Stimulated activated CD8-positive, alpha-beta memory T cell treated with anti-CD3 and anti-CD28 coated beads, Interleukin-7, amount 100 ng/mL, for 4 hours (primary cell): ENCODE measurements at places on chromosomes 1 and 21.
A peak's percentile ranks its signal among the peaks of the same experiment; 100 is the strongest.

DNA sequence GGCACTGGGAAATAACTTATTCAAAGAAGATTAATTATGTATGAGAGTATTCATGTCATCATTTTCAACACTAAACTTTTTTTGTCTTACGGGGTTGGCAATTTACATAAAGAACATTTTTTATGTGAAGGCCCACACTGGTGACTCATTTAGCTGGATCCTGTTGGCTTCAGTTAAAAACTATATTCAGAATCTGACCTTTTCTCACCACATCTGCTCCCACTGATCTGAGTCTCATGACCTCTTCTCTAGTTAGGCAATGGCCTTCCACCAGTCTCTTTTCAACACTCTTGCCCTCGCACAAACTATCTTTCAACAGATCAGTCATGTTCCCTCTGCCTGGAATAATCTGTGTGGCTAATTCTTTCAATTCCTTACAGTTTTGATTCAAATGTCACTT is 53.4 kb downstream of the TMPRSS15 start:
- no peak for DNase-seq

- DNase-seq: no peak
Measured at GRCh38 chr1:50423670-50424000, 392 bp upstream of the DMRTA2 start.

DNA sequence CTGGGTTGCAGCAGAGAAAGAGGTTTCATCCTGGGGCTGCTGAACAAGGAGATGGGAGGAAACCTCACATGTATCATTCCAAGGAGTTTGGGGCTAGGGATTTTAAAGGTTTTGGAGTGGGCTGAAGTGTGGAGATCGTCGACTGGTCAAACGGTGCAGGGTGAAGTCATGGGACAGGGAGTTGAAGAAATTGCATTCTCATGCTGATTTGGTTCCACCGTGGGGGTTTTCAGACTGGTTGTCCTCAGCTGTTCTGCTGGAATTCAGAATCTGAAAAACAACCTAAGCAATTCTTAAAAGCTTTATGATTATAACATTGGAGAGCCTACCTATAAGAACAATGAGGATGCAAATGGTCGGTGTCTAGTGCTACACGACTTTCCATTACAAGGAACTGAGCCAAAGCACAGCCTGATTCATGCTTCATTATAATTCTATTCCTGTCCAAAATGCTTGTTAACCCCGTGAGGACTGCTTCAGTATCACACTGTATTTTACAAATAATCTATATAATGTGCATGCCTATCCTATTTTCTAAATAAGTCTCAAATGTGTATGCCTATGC is 242.7 kb downstream of the TM2D1 start:
- DNase-seq: no peak

GRCh38 chr21:28397040-28397439 is 595.6 kb downstream of the LTN1 start:
- DNase-seq: no peak

GRCh38 chr1:53589043-53589887 is 130.1 kb downstream of the DMRTB1 start:
- no peak for DNase-seq

DNA sequence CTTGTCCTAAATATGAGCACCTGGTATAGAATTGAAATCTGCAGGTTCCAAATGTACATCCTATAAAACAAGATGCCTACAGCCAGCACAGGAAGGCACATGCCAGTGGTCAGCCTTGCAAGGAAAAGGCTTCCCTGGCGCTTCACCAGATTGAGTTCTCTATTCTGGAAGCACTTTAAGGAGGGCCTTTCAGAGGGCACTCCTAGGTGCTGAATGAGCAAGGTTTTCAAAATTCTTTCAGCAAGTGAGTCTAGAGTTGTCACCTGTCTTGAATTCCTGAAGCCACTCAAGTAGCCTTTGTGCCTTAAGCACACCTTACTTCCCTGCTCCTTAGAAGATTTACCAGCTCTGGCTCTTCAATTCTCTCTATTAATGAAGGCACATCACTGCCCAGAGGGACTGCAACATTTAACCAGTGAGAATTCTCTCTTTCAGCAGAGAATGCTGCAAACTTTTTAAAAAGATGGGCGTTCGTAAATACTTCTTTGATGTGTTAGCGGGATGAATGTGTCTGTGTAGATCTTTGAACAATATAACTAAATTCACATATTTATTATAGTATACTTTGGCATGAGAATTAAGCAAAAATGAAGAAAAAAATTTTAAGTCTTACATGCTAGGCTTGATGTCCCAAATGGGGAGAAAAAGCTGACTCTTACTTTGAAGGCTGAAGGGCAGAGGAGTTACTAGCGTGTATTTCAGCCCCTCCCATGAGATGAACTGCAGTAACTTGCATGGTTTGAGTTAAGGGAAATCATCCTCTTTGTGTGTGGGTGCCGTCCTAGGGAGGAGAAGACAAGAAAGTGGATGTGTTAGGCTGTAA is 162.0 kb downstream of the NTPCR start:
- DNase-seq: no peak

DNA sequence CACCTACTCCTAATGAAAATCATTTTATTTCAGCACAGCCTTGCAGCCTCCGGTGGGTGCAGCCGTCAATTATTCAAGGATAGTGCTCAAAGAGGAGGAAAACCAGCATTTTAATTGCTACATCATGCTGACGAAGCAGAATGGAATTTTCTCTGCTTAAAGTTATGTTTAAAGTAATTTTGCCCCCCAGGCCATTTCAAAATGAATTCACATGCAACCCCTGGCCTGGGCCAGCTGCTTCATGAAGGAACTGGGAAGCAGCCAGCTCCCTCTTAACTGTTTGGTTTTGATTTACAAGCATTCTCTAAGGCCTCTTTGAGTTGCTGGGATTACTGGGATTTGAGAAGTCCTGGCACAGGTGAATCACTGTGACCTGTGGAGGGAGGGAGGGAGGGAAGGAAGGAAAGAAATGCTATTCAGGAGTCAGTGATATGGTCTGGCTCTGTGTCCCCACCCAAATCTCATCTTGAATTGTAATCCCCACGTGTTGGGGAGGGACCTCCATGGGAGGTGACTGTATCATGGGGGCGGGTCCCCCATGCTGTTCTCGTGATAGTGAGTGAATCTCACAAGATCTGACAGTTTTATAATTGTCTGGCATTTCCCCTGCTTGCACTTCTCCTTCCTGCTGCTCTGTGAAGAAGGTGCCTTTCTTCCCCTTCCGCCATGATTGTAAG is 66.0 kb downstream of the PGBD5 start:
- DNase-seq: no peak

- no peak for DNase-seq
Measured at GRCh38 chr1:157700732-157701131, at the start of gene FCRL3. Gene FCRL3 (minus strand): TSS chr1:157700769. CDS start chr1:157700489, 280 bp downstream.

GRCh38 chr1:214276786-214277185 is 4.2 kb upstream of the SMYD2 start:
- DNase-seq: no peak

DNA sequence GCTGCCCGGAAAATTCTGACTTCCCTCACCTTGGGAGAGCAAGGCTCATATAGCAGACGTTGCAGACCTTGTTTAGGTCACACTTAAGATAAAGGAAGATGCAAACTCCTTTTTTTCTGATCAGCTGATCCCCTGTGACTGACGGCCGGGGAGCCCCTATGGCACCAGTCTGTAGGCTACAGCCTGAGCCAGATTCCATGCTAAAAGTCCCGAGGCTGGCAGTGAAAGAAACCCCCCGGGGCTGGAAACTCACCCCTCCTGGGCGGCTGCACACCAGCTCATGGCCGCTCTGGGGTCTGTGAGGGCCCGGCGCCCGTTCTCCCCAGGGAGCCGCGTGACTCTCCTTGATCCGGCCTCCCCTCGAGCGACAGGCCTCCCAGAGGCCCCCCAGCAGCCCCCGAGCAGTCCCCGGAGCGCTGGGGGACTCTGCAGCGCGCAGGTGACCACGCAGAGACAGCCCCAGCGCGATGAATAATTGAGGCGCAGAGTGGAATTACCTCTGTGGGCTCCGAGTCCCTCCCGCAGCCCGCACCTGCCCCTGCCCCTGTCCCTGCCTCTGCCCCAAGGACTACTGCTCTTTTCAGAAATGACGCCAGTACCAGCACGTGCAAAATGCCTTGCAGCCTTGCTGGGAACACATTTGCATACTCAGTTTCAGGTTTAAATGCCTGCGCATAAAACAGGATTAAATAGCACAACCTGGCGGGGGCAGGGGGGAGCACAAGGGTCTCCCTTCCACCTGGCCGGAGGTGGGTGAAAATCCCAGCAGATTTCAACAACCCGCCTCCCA is 62.6 kb upstream of the CLDN14 start:
- DNase-seq: no peak

GRCh38 chr1:205451202-205451601 is 4.6 kb downstream of the BLACAT1 start:
- no peak for DNase-seq

DNA sequence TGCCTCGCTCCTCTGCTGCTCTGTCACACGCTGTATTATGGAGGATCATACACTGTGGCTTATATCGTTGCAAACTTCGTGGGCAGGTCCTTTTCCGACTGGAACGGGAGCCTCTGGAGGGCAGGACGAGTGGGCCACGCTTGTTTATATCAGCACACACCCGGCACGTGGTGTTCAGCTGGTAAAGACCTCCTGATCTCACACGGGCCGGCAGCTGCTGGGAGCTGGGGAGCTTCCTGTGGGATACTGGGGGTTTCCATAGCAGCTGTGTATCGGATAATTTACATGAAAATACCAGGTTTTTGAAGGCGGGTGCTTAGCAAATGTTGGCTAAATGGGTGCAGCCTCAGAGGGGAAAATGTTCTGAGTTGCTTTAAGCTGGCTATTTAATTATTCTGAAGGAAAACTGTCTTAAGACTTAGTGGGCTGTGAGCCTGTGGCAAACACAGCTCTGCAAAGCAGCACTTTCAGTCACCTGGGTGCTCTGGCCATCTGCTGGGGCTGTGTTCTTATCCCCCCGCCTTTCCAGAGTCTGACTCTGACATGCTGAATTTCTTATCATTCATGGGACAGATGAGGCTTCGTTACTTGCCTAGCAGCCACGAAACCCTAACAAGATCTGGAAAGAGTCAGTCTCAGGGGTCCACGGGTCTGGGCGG is 103.6 kb upstream of the GCLM start:
- no peak for DNase-seq

DNA sequence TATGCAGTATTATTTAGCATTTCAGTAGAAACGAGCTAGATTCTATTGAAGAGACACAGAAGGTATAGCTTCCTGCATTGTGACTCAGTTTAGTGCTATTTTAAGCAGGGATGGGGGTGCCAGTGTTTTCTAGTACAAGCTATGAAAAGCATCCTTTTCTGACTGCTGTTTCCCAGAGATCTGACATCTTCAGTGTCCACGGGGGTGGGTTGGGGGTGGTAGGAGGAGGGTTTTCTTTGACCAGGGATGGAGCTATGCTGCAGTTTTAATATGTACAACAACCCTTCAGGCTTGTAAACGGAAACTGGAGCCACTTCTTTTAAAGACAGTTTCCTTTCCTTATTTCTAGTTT is 2.7 kb upstream of the NEGR1 start:
- DNase-seq: no peak

DNA sequence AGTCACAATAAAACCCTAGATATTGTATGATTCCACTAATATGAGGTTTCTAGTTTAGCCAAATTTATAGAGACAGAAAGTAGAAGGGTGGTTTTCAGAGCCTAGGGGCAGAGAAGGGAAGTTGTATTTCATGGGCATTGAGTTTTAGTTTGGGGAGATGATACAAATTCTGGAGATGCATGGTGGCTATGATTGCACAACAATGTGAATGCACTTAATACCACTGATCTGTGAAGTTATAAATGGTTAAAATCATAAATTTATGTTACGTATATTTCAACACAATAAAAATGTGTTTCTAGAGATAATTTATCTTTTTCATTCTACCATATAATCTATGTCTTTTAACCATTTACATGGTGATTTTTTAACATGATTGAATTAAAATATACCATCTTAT is 779.3 kb upstream of the BRINP3 start:
- no peak for DNase-seq

DNA sequence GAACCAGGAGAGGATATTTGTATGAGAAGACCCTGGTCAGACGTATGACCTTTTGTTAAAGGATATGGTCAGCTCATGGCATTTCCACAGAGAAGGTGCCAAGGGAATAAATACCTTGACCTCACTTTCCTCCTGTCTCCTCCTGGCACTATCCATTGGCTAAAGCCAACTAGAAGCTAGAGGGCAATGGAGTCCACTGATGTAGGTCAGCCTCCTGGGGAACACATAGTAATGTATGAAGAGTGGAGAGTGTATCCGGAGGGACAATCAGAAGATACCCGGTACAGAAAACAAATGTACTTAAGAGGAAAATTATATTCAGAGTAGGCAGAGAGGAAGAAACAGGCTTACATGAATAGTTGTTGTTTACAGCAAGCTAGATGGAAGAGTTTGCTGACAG is 698 bp upstream of the NTMT2 start:
- no peak for DNase-seq

DNA sequence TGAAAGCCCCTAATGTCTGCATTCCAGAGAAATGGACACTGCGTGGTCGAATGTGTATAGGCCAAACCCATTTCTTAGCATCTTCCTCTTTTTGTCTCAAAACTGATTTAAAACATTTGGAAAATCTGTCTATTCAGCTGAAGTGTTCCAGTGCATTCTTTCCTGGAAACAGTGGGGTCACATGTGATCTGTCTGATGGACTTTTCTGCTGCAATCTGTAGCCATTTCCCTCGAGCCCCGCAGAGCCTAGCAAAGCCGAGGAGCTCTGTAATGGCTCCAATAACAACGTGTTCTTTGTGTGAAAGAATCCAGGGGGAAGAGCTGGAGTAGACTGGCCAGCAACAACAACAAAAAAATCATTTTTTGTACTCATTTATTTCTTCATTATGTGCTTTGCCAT is 329.3 kb downstream of the BARHL2 start:
- DNase-seq: no peak

- peak; percentile 21 for DNase-seq
Measured at GRCh38 chr1:246566813-246567645, 773 bp downstream of the CNST start.

GRCh38 chr1:160776178-160776577 is 19.8 kb upstream of the LY9 start:
- no peak for DNase-seq

DNA sequence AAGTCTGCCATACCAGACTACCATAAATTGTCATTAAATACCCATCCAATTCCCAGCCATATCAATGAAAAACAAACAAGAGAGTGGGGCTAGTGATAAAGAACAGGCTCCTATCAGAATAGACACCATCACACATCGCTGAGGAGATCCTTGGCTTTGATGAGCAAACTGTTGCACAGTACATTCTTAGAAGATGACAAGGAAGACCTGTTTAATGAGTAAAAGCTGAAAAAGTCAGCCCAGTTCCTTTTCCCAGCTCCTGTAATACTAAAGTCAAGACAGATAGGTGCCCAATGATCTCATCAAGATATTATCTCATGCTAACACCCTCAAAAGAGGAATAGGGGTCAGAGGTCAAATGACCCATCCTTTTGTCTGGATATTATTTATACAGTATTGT is 164.5 kb upstream of the COA6 start:
- no peak for DNase-seq

- no peak for DNase-seq
Measured at GRCh38 chr1:3113047-3113740, 44.2 kb downstream of the PRDM16 start.

- DNase-seq: no peak
Measured at GRCh38 chr1:160081261-160081936, at the start of gene KCNJ9. Gene KCNJ9 (plus strand): TSS chr1:160081538. CDS start chr1:160084031, 2,493 bp downstream.

- no peak for DNase-seq
Measured at GRCh38 chr1:87333692-87334347, 5.1 kb downstream of the LMO4 start.
